Fibroblast of skin of scalp (primary cell): ENCODE measurements at places on chromosomes 5 and 9.

- DNase-seq = peak; percentile 22
These were observed 779 bp downstream of the FAM13B start for GRCh38 chr5:138032028-138032571.

DNA sequence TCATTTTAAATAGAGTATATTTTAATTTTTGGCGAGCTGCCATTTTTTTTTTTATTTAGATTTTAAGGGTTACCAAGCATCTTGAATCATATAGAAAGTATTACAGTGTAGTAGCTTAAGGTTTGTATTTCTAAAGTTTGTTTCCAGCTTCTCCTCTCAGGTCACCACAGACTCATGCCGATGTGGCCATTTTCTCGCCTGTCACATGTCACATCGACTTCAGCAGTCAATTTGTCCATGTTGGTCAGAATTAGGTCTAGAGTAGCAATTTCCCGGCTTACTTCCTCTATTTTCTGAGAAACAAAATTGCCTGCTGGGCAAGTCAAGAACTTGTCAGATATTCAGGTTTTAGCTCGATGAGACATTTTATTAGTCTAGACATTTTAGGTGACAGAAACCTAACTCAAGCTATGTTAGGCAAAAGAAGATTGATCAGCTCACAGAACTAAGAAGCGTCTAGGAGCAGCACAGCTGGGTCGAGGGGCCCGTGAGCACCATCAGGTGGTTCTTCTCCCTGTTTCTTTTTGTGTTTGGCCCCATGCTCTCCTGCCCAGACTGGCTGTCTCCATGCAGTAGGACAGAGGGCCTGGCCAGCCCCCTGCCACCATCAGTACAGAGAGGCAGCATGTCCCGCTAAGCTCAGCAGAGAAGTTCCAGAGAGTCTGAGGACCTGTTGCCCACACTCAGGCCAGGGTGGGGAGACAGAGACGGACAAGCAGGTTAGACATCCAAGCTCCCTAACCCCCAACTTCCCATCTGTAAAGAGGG lies 48.4 kb upstream of the AFAP1L1 start:
- no peak for DNase-seq

DNA sequence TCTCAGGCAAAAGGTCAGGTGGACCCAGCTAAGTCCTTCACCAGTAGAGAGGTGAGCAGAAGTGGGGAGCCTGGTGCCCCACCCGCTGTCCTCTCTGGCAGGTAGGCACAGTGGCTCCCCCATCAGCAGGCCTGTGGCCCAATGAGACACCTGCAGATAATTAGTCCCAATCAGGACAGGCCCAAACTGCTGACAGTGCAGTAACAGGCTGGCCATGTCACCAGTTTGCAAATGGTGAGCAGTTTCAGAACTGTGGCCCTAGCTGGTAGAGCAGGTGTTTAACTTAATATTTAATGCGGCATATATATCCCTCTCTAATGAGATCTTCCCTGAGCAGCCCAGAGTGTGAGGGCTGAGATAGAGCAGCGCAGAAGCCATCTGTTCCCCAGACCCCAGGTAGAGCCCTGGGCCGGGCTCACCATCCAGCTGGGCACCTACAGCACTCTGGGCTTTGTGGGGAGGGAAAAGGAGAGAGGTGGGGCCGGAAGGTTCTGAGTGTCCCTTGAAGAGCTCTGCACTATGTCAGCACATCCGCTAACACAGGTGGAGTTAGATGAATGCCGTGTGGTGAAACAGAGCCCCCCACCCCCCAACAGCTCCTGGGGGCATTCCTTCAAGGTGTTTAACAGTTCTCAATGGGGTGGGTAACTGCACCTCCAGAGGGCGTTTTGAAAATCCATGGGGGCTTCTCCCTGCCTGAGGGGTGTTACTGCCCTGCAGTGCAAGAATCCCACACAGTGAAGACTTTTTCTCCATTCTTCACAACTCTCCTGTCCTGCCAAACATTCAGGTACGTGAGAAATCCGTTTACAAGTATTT lies 120.5 kb downstream of the PAX5 start:
- DNase-seq = no peak

GRCh38 chr9:78196258-78196657 lies 39.6 kb upstream of the CEP78 start:
- DNase-seq = no peak

GRCh38 chr9:108834959-108835665 lies 20.7 kb downstream of the ACTL7B start:
- DNase-seq = peak; percentile 21

GRCh38 chr5:32810804-32811203 lies 99.7 kb downstream of the NPR3 start:
- DNase-seq = peak; percentile 99

GRCh38 chr5:105230516-105231157 lies 1668.0 kb upstream of the NUDT12 start:
- no peak for DNase-seq

GRCh38 chr5:56686337-56687195 lies 128.8 kb upstream of the MAP3K1 start:
- DNase-seq = no peak

DNA sequence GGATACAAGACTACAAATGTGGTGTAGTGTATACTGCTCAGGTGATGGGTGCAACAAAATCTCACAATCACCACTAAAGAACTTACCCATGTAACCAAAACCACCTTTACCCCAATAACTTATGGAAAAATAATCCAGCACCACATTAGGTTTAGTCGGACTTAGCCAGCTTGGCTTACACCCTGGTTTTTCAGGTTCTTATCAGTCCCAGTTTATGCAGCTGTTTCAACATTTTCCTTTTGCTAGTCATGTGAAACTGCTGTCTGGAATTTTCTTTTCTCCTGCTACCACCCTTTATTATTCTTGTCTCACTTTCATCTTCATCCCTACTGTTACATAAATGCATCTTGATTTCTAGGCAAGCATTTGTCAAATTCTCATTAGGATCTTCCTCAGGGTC lies 51.5 kb downstream of the STK32A start:
- DNase-seq = no peak

DNA sequence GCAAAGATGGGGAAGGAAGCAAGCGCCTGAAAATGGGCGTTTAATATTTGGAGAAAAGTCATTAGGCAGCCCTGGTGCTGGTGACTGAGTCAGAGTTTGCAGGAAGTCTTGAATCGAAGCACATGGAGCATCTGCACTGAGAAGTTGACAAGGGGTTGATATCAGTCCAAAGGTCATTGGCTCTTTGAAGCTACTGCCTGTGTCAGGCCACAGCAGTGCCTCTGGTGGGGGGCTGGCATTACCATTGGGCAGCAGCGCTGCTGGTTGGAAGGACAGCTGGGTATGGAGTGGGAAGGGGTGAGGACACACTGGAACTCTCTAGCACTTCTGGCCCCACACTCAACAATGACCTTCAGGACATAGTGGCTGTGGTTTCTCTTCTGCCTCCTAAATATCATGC lies 150.4 kb upstream of the ERCC6L2 start:
- no peak for DNase-seq

DNA sequence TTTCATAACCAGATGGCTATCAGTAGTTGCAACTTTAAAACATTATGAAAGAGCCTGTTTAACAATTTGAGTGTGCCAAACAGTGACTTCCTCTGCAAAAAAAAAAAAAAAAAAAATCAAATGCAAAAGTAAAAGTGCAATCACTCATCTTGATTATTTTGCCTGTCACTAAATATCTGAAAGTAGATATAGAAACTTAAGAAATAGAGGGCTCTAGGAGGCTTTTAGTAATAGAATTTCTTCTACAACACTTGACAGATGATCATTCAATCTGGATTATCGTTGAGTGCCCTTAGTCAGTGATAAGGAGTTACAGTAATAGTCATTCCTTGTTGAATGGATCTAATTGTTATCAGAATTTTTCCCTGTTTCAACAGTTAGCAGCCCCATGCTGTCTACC lies 101.8 kb downstream of the CETN3 start:
- DNase-seq = no peak

- no peak for DNase-seq
These were observed 2.5 kb upstream of the SLC25A48 start for GRCh38 chr5:135831851-135832555.

DNA sequence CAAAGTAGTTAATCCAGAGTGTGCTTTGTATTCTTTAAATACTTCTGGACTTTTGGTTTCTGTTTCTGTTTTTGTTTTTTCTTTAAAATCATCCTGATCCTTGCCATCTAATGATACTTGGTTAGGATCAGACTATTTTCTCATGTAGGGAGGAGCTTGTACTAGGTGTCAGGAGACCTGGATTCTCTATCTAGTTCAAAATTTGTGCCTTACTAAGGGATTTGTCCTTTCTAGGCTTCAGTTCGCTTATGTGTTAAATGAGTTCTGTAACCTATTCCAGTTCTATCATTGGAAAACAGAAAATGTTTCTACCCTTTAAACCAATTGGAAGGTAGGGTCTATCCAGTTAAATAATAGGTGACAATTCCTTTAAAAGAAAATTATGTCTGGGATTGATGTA lies 3.3 kb upstream of the MEF2C start:
- no peak for DNase-seq

- no peak for DNase-seq
These were observed 16.5 kb downstream of the AGXT2 start for GRCh38 chr5:35031276-35031675.

DNA sequence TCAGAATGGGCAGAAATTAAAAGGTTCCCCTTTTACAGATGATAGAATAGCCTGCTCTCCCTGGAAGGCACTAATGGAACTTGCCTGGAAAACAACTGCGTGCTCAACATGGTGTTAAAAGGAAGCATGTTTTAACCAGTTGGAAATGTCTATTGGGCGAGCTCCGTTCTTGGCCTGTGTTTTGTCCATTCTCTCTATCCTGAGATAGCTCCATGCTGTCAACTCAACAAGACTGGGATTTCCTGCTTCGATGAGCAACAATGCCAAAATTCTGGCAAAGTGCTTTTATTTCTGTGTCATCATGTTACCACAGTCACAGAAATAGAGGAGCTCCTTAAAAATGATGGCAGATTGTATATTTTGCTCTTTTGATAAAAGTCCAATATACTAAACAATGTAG lies 198.3 kb downstream of the PLK2 start:
- DNase-seq = peak; percentile 69

DNA sequence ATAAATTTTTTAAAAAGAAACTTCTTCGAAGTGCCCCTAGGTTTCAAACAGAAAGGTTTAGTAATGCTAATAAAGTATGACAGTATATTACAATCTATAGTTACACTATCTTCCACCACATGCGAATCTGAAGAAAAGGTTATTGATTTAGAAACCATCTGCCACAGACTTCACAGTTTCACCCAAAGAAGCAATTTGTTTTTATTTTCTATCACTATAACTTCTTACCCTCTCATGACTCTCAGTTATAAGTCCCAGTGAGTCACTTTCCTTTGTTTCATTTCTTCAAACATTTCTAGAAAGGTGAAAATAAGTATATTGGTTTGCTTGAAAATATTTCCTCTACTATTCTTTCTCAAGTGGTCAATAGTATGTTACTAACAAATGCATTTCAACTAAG lies 93.6 kb downstream of the MCTP1 start:
- DNase-seq = no peak

- no peak for DNase-seq
These were observed 188.3 kb downstream of the GABBR2 start for GRCh38 chr9:98520221-98520960.

DNA sequence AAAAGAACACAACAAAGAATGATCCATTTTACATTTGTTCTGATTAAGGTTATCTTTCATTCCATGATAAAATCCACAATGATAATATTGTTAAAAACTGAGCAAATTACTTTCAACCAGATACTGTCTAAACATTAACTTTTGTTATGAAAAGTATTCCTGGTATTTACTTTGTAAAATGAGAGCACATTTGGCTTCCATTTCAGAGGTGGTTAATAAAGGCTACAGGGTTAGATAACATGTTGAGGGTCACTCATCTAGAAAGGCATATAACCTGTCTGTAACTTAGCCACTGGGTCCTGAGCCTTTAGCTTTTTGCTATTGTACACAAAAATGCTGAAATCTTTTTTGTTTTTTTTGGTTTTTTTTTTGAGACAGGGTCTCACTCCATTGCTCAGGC lies 99.3 kb downstream of the ANXA2R start:
- DNase-seq = no peak

GRCh38 chr5:87074934-87075541 lies 192.6 kb upstream of the RASA1 start:
- no peak for DNase-seq

DNA sequence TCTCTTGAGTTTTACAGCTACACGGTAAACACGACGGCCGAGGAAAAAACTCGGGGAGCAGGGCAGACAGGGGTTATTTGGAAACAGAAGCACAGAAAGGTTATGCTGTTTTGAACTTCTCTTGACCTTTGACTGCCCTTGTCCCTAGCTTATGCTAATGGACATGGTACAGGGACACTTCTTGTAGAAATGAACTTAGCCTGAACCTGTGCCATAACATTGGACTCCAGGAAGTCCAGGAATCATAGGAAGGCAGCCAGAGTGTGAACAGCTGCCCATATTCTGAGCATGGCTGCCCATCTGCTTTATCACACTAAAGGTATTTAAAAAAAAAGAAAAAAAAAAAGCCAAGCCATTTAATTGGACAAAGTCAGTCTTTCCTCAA lies 46.1 kb downstream of the NR6A1 start:
- no peak for DNase-seq

DNA sequence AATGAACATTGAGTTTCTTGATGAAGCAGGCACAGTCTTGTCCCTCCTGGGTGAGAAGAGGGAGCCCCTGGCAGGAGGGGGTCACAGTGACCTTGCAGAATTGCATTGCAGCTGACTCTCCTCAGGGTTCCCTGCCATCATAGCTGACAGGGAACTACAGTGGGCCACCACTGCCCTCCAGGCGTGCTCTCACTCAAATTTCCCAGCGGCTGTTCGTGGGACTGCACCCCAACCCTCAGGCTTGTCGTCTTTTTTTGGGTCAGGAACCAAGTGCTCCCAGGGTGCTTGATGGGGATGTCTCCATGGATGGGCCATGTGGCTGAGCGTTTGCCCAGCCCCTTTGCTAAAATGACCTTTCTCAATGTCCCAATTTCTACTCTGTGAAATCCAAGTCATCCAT lies 215.8 kb downstream of the MELK start:
- DNase-seq = no peak

DNA sequence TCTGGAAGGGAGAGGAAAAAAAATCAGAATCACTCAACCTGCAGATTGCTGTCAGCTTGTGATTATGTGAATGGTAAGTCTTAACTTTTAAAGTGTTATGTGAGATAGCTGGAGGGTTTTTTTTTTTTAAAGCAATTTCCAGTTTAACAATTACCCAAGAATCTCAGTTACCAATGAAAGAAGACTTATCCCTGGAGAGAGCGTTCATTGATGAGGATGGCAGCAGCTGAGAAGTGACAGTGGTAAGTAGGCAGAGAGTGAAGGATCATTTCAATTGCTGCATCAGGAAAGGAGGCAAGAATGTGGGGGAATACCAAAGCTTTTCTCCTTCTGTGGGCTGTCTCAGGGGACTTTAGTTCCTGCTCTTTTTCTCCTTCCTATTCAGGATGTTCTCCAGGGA lies 370.2 kb upstream of the C9orf72 start:
- DNase-seq = no peak

DNA sequence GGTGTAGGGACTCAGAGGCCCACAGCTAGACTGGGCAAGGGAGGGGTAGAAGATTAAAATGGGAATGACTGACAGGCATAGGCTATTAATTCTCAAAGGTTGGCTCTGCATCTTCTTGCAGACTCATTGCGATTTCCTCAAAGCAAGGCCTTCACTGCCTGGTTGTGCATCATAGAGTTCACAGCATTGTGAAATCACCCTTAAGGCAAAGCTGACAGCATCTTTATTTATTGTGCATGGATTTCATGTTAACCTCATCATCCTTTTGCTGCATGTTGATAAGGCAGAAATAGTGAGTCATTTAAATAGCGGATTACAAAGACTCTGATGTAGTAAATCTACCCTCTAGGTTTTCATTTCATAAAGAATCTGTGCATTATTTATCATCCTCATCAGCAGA lies 13.6 kb upstream of the PALM2AKAP2 start:
- DNase-seq = peak; percentile 79

GRCh38 chr5:103598997-103599566 lies 36.5 kb upstream of the NUDT12 start:
- peak; percentile 46 for DNase-seq
